ENCODE measurements at places on chromosomes 6 and 20.

GRCh38 chr6:52077180-52077884, 10.1 kb downstream of the PKHD1 start:
- DNase-seq = no peak

DNA sequence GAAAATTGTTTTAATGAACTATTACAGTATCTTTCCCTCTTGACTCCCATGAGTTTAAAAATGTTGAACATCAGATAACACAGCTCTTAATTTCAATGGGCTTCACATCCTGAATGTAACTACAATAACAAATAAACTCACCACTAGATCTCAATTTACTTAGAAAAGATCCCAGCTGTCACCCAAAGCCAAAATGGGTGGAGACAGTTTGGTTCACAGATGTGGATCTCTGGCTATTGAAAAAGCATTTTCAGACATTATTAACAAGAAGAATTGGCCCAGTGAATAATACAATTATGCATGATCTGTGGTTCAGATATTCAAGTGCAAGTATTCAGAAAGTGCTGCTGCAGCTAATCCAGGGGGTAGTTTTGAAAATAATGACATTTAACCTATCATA, 184.7 kb upstream of the RALGAPA2 start:
- DNase-seq = no peak

- no peak for DNase-seq
Measured at GRCh38 chr6:85569323-85569722, 24.3 kb downstream of the SNX14 start.

GRCh38 chr6:74071214-74071613, 375.2 kb downstream of the CD109 start:
- no peak for DNase-seq

DNA sequence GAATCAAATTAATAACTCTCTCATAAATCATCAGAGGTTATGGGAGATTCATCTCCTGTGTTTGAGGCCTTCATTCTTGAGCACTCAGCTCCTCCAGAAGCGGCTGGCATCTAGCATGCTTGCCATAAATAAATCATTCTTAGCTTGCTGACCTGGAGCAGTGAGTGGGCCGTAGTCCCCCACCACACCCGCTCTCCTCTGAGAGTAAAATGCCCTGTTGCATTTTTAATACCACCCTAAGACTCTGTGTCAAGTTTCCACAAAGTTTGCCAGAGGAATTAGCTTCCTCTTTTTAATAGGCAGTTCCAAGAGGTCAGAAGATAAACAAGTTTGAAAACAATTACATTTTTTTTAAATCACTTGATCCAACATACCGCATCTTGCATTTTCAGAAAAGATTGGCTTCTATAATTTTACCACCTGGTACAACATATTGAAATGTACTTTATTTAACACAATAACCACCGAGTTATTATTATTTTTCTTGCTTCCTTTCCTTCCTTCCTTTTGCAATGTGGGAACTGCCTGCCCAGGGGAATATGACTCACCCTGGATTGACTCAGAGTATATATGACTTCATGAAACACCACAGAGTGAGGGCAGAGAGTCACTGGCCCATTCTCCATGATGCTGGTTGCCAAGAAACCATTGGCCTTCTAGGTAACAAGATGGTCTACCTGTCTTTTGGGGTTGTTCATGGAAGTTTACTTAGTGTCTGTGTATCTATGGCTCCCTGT, 29.4 kb upstream of the CLIC5 start:
- no peak for DNase-seq

DNA sequence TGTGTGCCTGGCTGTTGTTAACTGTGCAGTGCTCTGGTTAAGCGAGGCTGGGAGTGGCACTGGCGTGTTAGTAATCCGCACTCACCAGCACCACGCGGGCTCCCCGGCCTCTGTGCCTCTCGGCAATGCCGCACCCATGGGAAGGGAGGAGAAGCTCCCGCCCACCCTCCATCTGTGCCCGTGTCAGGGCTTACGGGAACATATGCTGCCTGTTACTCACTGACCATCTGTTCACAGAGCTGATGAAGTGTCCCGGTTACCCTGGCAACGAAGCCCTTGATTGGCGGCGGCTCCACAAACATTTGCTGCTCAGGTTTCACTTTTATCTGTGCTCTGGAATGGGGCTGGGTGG, 114.7 kb downstream of the PSMB1 start:
- DNase-seq = peak; percentile 73

DNA sequence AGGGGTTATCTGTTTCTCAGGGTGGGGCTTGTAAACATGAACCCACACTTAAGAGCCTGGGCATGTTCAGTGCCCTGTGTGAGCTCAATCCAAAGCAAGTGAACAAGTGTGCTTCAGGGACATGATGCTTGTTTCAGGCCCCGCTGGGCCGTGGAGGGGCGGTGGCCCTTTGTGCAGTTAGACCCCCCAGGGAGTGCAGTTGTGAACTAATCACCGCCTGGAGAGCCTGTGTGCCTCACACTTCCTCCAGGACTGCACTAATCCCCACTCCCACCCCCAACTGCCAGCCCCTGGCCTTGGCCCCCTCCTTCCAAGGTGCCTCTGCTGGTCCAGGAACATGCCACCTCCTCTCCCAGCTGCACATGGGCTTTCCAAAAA, 58.1 kb downstream of the RREB1 start:
- no peak for DNase-seq

DNA sequence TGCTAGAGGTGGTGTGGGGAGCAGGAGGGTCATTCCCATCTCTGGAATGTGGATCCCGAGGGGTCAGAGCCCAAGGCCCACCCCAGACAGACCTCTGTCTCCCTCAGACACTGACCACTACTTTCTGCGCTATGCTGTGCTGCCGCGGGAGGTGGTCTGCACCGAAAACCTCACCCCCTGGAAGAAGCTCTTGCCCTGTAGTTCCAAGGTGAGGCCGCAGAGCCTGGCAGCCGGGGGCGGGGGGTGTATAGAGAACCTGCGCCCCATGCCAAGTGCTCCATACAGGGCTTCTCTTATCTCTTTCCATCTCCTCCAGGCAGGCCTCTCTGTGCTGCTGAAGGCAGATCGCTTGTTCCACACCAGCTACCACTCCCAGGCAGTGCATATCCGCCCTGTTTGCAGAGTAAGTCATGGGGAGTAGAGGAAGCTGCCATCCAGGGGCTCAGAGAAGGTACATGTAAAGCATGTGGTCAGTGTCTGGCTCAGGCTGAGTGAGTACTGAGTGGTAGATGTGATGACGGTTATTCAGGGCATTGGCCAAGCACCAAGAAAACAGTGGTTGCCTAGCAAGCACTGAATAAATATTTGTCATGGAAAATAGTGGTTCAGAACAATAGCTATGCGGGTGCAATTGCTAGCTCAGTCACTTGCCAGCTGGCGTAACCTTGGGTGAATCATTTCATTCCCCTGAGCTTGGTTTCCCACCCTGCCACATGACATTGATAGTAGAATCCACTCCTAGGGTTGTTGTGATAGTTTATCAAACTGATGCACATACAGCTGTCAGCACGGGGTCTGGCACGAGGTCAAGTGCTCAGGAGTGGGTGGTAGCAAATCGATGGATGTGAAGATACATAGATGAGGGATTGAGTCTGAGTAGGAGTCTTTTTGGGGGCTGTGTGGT, 3.5 kb downstream of the PIGT start:
- DNase-seq = no peak

GRCh38 chr20:51064137-51064536, 41.2 kb upstream of the KCNG1 start:
- DNase-seq = no peak

- no peak for DNase-seq
Measured at GRCh38 chr6:136253734-136254133, 3.6 kb upstream of the MTFR2 start.

- DNase-seq = no peak
Measured at GRCh38 chr20:50501972-50502745, 8.0 kb upstream of the PTPN1 start.

DNA sequence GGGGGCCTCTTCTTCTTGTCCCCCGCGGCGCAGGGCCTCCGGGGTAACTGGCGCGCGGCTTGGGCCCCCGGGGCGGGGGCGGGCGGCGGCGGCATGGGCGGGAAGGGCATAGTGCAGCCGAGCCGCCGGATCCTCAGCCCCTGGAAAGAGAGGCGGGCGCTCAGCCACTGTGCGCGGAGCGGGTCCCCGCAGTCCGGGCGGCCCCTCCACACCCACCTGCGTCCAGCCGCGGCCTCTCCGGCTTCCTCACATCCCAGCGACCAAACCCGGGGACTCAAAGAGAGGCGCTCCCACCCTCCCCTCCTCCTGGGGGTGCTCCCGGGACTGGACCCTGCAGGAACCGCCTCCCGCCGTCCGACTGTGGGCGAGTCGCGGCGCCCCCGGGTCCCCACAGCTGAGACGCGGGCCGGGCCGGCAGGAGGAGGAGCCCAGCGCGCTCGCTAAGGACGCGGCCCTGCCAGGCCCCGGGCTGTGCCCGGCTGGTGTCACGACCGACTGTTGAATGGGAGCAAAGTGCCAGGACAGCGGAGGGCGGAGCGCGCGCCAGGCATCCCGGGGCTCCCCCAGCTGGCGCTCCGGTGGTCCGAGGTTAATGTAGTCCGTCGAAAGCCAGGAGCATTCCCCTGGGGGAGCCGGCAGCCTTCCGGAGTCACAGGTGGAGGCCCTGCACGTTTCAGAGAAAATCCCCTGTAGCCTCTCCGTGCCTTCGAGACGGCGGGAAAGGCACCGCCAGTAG, at the start of gene PRR18:
TSS of gene PRR18 (minus strand) at position 360 of the 736 bp plus-strand sequence. CDS start at position 110, 250 bp downstream.
- peak; percentile 42 for DNase-seq

DNA sequence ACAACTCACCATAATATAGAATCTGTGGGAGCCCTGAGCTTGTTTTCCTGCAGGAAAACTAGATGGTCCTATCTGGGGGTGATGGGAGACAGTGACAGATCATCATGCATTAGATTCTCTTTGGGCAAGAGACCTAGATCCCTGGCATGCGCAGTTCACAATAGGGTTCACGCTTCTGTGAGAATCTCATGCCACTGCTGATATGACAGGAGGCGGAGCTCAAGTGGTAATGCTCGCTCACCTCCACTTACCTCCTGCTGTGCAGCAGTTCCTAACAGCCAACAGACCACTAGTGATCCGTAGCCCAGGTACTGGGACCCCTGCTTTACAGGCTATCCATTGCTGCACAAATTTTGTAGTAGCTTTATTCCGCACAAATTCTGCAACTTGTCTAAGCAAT, 84.5 kb downstream of the HIVEP2 start:
- DNase-seq = no peak

GRCh38 chr6:28586962-28587745, 61.5 kb downstream of the GPX5 start:
- DNase-seq = peak; percentile 84
